A172 (cell line): ENCODE measurements at places on chromosomes 11 and 22. TPM values are rescaled to one million over a fixed set of nuclear protein-coding genes. Genes with fewer than 3 reads are reported as not detected.

DNA sequence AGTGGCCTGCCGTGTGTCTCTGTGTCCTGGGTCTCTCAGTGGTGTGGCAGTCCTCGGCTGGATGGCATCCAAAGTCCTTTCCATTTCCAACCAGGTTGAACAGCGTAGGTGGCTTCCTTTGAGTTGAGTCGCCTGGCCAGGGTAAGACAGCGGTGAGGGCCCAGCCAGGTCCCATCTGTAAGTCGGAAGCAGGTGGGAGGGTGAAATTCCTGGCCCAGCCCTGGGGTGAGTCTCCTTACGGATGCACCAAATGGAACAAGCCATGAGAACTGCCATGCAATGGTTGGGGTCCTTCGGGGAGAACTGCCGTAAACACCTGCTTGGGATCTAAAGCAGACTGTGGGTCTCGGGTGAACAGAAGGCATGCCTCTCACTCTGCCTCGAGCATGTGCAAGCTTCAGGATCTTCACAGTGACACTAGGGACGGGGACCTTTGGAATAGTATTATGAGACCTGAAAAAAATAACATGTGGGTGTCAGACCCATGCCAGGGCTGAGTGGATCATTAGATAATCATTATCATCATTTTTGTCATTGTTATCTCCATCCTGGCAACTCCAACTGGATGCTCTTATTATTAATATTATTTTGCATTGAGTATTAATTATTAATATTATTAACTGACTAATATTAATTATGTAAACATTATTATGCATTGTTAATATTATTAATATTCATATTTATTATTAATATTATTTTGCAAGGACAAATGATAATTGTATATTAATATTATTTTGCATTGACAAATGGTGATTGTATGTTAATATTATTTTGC lies 57.7 kb upstream of the LINC01488 start:
- no peak for DNase-seq

Gene TXNRD2
- 112 and 114 TPM in 2 replicates for total RNA-seq

Gene MICAL2
- total RNA-seq = 95.3 and 148 TPM in 2 replicates

GRCh38 chr11:15607361-15608036 lies 492.8 kb downstream of the INSC start:
- no peak for DNase-seq

- DNase-seq = no peak
These were observed 71.3 kb downstream of the GALNT18 start for GRCh38 chr11:11550534-11550933.

Gene APOA1
- total RNA-seq = not detected in 2 replicates

DNA sequence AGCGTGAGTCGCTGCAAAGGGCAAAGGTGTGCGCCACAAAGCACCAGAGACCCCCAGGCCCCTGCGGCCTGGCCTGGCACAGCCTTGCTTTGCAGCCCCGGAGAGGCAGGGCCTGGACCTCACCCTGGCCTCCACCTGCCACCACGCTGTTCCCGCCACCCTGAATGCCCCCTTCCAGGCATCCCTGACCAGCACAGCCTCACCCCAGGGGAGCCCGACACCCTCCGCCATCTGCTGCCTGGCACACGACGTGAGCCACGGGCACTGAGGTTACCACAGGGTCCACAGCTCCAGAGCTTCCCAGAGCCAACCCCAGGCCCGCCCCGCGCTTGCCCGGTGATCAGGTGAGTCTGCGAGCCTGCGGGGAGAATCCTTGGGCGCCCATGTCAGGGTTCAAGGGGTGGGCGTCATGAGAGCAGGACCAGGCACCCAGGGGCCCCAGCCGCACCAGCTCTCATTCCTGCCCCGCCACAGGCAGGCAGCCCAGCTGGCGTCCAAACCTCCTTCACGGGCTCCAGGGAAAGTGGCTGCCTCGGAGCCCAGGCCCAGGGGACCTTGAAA lies 171.3 kb downstream of the BRD1 start:
- DNase-seq = no peak

DNA sequence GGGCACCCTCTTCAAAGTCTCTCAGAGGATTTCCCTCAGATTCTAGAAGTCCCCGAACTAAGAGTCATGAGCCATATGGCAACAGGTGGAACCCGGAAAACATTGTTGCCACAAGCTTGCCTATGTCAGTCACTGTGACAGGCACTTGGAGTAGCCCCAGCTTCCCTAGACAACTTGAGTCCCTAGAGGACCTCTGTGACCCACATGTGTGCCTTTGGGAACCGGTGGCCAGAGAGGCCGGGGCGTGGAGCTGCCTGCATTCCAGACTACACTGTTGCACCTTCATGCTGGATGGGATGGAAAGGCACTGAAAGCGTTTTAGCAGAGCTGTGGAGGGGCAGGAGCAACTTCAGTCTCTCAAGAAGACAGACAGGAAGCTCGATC lies 12.1 kb downstream of the SLC37A2 start:
- no peak for DNase-seq

DNA sequence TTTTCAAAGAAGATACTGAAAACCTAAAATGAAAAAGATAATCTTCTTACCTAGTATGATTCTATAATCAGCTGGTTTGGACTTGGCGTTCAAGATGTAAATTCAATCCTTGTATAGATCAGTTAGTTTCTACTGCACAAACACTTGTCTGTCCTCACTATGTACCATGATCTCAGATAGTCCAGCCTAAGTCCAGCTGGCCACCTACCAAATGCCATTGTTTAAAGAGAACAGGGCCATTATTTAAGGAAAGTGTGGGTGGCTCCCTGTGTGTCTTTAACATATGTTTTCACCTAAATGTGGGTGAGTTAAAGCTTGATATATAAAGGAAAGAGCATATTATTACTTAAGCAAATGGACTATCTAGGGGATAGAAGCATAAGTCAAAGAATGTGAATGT lies 38.6 kb downstream of the BLID start:
- no peak for DNase-seq

DNA sequence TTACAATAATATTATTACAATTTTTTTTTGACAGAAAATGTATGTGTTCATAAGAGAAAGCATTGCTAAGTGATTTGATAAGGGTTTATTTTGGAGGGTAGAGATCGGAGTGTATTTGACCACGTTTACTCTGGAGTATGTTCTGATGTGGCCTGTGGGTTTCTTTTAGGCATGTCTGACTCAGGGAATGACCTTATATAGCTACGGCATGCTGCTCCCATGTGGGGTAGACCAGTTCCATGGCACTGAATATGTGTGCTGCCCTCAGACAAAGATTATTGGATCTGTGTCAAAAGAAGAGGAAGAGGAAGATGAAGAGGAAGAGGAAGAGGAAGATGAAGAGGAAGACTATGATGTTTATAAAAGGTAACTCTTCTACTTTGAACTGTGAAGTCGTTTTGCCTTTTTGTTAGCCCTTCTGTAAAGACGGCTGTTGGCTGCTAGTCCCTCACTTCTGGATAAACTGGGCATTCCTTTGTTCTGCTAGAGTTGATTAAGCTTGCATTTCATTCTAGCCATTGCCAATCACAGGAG lies 38.1 kb upstream of the ST14 start:
- no peak for DNase-seq

- DNase-seq = no peak
These were observed 240.3 kb downstream of the TENM4 start for GRCh38 chr11:79200398-79201070.

DNA sequence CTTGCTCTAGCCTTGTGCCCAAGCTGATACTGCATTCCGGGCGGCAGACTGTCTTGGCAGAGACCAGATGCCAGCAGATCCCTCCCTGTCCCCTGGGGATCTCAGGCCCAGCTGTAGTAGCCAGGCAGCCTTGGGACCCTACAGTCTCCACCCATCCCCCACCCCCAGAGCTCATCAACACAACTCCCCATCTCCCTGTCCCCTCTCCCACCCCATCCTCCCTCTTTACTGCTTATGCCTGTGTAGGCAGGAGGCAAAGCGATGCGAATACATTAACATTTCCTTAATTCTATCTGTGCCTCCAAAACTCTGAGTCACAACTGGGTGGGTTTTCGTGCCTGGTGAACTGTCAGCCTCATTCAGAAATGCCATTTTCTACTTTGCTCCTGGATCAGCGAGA lies 547.6 kb downstream of the BUD13 start:
- DNase-seq = no peak

Gene CBLIF
- total RNA-seq = not detected in 2 replicates

Gene MFNG
- 0.86 and 0.95 TPM in 2 replicates for total RNA-seq

GRCh38 chr11:123570939-123571580 lies 83.4 kb downstream of the SCN3B start:
- DNase-seq = no peak

DNA sequence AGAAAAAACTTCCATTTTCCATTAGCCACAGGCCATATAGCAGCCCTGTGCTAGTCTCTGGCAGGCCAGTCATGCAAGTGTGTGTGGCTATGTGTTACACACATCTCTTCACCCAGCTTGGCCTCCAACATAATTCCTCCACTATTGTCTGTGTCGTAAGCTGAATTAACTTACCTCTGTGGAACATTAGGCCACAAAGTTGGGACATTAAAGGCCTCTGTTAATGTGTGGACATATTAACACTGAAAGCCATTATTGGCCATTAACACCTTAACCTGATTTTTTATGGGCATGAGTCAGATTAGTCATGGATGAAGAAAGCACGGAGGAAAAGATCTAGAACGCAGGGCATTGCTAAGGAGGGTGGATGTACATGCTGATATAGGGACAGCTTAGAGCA lies 100.1 kb downstream of the DBX1 start:
- no peak for DNase-seq

Gene MAJIN
- not detected in 2 replicates for total RNA-seq

DNA sequence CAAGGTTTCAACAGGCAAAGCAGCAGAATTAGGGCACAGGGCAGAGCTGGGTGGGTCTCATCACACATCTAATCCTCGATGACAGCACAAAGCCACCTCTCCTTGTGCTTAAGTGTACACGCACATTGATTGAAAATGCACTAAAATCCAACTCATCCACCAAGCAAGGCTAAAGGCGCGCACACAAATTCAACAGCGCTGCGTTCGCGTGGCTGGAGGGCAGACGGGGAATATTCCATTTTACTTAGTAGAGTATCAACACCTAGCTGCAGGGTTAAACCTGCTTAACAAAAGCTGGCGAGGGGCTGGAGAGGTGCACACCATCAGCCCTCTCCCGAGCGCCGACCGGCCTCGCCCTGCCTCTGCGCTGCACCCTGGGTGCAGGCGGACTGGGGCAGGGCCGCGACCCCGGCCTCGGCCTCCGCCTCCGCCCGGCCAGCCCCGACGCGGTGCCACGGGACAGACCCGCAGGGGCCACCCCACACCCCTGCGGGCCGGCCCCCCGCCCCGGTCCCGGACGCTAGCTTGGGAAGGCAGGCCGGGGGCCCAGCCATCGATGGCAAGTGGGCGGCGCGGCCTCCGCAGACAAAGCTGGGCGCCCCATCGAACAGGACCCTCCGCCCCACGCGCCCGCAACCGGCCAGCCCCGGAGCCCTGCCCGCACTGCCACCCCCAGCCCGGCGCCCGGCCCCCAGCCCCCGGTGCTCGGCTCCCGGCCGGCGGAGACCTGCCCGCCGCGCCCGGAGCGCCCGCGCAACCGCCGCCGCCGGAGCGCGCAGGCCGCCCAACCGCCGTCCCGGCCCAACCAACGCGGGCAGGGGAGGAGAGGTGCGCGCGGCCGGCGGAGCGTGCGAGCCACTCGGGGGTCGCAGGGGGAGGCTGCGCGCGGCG lies 929 bp downstream of the PRDM10 start:
- DNase-seq = no peak

Gene LARGE1
- total RNA-seq = 4.4 and 4.9 TPM in 2 replicates
